Upper lobe of right lung (tissue), 1 donor: ENCODE measurements at places on chromosomes 7 and 10.
A peak's percentile ranks its signal among the peaks of the same experiment; 100 is the strongest.

DNA sequence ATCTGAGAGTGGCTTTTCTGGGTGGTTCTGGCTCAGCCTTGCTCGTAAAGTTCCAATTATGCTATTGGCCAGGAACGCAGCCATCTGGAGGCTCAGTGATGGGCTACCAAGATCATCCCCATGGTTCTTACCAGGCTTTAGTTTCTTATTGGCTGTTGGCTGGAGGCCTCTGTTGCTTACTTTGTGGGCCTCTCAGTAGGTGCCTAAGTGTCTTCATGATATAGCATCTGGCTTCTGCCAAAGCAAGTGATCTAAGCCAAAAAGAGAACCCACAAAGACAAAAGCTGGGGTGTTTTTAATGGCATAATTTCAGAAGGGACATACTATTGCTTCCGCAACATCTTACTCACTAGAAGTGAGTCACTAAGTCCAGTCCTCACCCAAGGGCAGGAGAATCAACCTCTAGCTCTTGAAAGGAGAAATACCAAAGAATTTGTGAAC is 132.0 kb upstream of the MDFIC start:
- no peak overlapping the region for H3K27ac ChIP-seq
- H3K4me3 ChIP-seq = no peak overlapping the region
- H3K27me3 ChIP-seq = no peaks in the 10 kb centered on the region

- no peaks in the 10 kb centered on the region for H3K4me1 ChIP-seq
- DNase-seq = no peak
- no peaks in the 10 kb centered on the region for H3K36me3 ChIP-seq
- no peak overlapping the region for H3K4me3 ChIP-seq
- no peaks in the 10 kb centered on the region for H3K27me3 ChIP-seq
- H3K27ac ChIP-seq = no peak overlapping the region
These were observed 10.2 kb downstream of the AKR1C4 start for GRCh38 chr10:5206799-5207198.

DNA sequence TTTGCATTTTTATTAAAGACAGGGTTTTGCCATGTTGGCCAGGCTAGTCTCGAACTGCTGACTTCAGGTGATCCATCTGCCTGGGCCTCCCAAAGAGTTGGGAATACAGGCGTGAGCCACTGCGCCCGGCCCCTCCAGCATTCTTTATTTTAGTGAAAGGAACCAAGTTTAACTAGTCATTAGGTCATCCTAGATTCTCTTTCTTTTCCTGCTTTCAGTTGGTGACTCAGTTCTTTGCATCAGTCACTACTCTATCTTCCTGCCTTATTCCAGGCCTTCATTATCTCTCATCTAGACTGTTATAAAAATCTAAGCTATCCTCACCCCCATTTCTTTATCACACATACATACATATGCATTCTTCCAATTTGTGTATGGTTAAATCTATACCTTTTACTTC is 63.7 kb downstream of the PRSS58 start:
- H3K4me1 ChIP-seq = no peaks in the 10 kb centered on the region
- no peak overlapping the region for H3K4me3 ChIP-seq
- no peak overlapping the region for H3K27ac ChIP-seq
- no peak for DNase-seq
- no peaks in the 10 kb centered on the region for H3K36me3 ChIP-seq

DNA sequence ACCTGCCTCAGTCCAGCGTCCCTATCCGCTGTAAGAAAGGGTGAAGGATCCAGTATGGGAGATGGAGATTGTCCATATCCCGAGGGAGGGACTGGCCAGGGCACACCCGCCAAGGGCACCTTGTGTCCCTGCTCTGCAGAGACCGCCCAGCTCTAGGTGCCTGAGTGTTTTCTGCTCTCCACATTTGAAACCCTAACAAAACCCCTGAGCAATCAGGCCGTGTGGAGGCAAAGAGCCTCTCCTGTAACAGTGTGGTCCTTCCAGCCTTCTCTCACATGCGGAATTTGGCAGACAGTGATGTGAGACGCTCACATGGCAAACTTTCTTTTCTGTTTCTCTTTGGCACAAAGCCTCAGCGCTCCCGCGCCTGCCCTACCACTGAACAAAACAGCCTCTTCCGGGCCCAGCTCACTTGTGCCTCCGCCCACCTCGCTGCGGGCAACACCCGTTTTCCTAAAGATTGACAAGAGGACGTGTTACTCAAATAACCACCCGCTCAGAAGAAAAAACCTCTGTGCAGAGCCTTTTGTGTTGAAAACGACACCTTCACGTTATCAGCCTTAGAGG is 514.8 kb downstream of the DNAJB6 start:
- peak; percentile 90 for DNase-seq
- H3K4me1 ChIP-seq = peaks cover 4% of the 10 kb centered on the region
- peak overlapping the region; percentile 28 for H3K4me3 ChIP-seq
- H3K36me3 ChIP-seq = no peaks in the 10 kb centered on the region
- no peaks in the 10 kb centered on the region for H3K27me3 ChIP-seq

GRCh38 chr7:139271718-139272628 is 40.9 kb downstream of the UBN2 start:
- H3K27ac ChIP-seq = no peak overlapping the region
- no peaks in the 10 kb centered on the region for H3K27me3 ChIP-seq
- no peak overlapping the region for H3K4me3 ChIP-seq
- DNase-seq = no peak
- peaks cover 95% of the 10 kb centered on the region for H3K36me3 ChIP-seq
- H3K4me1 ChIP-seq = no peaks in the 10 kb centered on the region

DNA sequence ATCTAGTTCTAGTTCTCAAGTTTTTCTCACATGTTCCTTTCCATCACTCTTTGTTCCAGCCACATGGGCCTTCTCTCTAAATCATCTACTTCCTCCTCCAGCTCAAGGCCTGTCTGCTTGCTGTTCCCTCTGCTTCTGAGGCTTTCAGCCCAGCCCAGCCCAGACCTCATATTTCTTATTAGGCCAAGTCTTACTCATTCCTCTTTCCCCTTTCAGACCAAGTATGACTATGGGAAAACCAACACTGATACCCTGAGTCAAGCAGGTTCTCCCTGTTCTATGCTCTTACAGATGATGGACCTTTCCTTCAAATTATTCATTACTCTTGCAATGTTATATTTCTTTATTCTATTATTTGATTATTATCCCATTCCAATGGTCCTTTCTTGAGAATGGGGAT is 80.3 kb upstream of the SEM1 start:
- H3K4me3 ChIP-seq = no peak overlapping the region
- no peak for DNase-seq
- H3K4me1 ChIP-seq = no peaks in the 10 kb centered on the region
